CD4-positive, alpha-beta T cell treated with Interleukin-12 subunit alpha and Interleukin-12 subunit beta, for 1 hour (primary cell): ENCODE measurements at places on chromosomes 1 and 21.

DNA sequence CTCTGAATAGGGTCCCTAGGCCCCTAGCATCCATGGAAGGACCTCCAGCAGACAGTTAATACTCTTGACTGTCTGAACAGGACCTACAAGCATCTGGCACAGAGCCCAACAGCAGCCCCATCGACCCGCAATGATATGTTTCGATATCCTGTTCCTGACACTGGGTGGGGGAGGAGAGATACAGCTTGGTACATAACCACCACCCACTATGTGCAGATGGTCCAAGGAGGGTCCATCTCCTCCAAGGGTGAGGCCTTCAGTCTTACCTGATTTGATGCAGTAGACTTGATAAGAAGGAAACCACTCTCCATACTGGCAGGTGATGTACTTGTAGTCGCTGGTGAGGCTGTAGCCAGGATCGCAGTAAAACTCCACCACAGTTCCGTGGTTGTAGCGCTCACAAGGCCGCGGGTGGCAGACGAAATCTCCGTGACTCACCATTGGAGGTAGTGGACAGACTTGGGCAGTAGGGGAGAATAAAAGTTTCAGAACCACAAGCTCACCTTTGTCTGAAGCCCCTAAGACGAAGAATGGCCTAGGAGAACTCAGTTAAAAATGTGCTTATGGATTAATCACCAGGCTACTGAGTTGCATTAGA lies 86.0 kb upstream of the TLR5 start:
- no peak for DNase-seq

- no peak for DNase-seq
Observed at GRCh38 chr1:36116901-36117300, 8.1 kb downstream of the COL8A2 start.

DNA sequence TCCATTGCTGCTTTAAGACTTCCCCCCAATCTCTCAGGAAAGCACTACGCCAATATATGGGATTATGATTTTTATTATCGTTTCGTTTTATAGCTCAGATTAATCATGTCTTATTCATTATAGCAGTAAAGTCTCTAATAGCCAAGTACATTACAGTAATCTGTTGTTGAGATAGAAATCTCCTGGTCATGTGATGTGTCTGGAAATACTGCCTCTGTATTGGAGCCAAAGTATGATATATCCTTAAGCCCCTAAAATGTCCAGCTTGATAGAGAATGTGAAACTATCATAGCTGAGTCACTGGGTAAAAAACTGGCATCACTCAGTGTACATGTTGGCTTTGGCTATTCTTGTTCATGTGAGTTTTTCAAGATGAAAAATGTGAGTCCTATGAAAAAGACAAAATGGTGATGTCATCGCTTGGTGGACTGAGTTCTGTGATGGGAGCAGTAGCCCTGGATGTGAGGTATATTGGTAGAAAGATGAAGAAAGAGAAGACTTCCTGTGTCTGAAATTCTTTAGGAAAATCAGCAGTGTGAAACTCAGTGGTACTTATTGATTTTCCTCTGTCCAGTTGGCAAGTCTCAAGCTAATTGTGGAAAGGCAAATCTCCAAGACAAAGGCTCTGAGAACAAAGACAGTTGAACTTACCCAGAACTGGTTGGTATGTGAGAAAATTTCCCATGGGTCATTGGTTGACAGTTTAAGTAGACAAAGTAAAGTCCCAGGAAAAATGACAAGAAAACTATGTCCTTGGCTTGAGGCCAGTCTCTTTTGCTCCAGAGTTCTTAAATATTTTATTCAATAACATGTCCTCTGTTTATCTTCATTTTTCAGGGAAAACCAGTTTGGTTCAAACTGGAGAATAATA lies 76.2 kb downstream of the BRINP2 start:
- no peak for DNase-seq

DNA sequence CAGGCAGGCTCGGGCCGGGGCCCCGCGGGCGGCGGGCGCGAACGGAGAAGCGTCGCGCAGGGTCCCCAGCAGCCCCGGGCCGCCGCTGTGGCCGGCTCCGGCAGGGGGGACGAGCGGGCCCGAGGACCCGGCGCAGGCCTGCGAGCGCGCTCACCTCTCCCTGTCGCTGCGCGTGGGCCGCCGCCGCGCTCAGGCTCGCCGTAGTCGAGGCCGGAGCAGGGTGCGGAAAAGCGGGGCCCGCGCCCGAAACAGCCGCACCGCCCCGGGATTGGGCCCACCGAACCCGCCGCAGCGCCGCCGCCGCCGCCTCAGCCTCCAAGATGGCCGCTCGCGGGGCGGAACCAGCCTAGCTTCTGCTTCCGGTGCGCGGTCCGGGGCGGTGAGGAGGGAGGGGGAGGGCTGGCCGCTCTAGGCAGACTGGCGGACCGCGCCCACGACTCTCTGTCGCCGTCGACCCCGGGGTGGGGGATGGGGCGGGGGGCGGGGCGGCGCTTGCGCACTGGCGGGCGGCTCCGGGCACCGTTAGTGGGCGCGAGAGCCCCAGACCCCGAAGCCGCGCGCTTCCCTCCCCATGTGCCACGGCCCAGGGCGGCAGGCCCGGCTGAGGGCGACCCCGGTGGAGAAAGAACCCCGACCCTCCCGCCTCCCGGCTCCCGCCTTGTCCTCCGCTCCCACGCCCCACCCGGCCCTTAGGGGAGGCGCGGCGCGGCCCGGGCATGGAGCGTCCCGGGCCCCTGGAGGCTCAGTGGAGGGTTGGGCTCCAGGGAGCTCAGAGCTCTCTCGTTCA lies at the start of gene UBE2J2:
Gene UBE2J2, minus strand, starts transcription at position 343 of the 787 bp plus-strand sequence. CDS start 5,862 bp downstream, outside the sequence.
- DNase-seq, result peak; percentile 94

GRCh38 chr21:19049567-19049966 lies 646.0 kb upstream of the TMPRSS15 start:
- DNase-seq, result no peak

DNA sequence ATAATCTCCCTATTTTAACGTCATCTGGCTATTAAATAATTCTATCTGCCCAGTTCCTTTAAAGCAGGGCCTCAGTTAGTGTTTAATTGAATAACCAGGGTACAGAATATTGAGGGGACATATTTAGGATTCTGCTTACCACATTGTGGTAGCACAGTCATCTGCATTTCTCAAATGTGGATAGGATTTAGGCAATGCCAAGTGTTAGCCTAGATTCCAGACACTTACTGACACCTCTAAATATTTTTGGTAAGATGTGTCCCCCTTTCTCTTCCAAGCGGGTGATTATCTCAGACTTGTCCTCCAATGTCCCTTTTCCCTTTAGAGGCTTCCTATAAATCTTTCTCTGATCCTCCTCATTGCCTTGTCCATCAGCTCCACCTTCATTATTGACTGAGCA lies 160.8 kb upstream of the HOOK1 start:
- DNase-seq, result no peak

- no peak for DNase-seq
Observed at GRCh38 chr21:35606146-35606545, 454.2 kb downstream of the SETD4 start.

DNA sequence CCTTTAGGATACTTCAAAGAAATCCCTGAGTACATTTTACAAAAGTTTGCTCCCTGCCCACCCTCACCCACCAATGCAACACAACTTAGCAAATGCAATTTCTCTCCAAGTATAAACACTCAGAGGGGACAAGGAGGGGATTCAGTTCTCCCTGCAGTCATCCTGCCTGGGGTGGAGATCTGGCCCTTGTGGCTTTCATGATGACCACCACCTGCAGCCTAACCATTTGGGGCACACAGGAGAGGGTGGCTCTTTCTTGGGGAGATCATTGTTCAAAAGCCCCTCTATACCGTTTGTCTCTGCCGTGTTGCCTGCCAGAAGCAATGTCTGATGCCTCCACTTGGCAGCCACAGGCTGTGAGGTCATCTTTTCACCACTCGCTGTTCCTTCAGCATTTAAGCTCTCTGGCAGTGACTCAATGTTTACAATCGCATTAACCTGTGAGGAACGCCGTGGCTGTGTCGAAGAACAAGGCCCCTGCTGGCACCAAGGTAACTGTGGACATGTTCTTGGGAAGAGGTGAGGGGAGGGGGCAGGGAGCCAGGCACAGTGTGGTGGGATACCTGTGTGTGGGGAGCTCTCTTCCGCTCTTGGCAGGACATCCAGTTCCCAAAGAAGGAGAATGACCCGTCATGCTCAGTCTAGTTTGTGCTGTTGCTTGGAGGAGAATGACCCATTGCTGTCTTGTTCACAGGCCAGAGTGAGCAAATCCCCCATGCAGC lies 103.9 kb upstream of the DUSP10 start:
- DNase-seq, result no peak

- DNase-seq, result no peak
Observed at GRCh38 chr1:177300431-177300830, 129.7 kb downstream of the BRINP2 start.

DNA sequence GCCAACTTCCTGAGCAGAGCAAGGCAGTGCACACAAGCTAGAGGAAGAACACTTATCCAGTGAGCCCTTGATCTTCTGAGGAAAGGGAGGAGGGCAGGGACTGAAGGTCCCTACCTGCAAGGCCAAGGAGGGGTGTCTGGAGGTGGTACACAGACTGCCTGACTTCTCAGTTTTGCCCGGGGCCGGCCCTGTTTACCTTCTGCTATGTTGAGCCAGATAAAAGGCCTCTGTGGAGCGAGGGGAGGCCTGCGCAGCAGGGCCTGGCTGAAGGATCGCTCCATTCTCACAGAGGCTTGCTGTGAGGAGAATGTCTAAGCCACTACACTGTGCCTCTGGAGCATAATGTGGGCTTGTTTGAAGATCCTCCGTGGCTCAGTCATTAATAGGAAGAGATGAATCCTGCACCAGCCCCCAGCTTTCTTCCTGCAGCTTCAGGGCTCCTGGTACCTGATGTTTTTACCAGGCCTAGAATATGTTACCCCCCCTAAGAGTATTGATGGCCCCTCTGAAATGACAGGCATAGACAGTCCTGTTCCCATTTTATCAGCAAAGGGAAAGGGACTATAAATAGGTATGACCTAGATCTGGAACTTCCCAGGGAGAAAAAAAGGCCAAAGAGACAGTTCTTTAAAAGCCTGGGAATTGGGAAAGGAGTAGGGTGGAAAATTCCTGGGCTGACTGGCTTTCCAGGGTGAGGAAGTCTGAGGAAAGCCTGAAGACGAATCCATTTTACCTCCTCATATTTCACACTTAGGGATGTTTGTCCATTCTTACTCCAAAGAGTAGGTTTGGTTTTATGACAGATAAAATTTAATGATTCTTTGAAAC lies 4.7 kb downstream of the POGK start:
- no peak for DNase-seq

DNA sequence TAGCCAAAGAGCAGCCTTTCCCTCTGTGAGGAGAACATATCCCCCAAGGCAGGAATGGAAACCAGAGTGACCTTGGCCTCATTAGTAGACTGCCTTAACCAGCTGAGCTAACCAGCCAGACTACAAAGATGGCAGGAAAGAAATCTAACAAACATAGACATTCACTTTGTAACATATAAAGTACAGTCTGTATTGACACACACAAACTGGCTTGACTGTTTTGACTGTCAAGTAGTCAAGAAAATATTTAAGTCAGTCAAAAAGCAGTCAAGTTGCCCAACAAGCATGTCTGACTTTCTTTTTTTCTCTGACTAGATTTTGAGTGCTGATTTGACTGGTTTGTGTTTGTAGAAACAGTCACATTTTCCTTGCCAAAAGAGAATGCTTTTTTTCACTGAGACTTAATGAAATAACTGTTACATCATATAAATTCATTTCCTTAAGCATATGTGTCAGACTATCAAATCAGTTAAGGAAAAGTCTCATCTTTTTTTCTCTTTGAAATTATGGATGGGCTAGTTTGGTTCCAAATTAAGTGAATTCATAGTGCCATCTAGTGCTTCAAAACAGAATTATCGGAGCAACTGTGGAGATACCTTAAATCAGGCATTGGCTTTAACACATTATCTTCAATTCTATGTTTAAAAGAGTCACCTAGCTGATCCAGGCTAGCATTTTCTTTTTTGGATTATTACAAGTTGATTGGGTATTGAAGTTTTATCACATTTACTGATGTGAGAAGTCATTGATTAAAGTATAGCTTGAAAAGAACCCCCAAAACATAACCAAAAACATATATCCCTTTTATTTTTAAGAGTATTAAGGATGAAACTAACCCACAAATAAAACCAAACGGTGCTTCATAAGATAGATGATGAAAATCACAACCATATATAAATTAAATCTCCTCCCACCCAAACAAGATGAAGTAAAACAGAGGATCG lies 75.0 kb downstream of the ATP6V1G3 start:
- DNase-seq, result peak; percentile 57

GRCh38 chr1:155200920-155201319 lies 6.8 kb downstream of the THBS3 start:
- no peak for DNase-seq

GRCh38 chr1:244755673-244756072 lies 79.8 kb upstream of the COX20 start:
- DNase-seq, result no peak

DNA sequence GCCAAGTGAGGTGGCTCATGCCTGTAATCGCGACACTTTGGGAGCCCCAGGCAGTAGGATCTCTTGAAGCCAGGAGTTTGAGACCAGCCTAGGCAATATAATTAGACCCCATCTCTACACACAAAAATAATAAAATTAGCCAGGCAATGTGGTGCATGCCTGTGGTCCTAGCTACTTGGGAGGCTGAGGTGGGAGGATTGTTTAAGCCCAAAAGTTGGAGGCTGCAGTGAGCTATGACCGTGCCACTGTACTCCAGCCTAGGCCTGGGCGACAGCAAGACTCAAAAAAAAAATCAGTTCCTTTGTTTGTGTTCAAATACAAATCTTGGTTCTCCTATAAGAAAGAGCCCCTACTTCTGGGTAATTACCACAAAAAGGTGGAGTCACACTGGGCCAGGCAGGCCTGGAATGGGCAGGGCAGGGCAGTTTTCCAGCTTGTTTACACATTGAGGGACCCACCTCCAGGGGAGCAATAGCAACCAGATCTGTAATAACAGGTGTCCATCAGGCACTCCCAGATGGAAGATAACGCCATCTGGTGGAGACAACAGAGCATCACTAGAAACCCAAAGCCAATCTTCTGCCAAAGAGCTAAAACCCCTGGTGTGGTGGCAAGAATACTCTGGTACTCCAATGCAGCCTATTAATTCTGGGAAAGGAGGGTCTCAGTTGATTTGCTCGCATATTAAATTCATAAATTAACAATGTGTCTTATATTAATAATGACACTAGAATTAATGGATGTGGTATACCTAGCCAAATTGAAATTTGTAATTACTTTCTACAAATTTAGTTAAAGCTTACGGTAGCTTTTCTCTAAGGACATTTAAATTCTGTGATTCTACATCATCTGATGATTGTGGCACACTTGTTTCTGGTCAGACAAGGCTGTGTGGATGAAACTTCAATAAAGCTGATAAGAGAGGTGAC lies 13.2 kb downstream of the PPP1R15B start:
- peak; percentile 78 for DNase-seq

- DNase-seq, result no peak
Observed at GRCh38 chr1:229001467-229002011, 266.3 kb downstream of the RHOU start.

DNA sequence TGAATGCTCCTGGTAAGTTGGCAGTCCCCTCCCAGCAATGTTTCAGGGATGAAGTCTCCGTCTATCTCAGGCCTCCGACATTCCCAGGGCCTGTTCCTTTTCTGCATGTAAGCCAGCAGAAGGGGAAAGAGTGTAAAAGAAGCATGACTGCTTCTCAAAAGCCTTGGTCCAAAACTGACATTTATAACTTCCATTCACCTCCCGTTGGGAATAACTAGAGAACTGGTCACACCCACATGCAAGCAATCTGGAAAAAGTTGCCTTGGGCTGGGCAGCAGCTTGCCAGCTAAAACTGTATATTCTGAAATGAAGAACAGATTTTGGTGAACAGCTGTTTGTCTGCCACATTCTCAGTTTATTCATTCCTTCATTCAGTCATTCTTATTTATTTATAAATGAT lies 24.2 kb upstream of the NPL start:
- no peak for DNase-seq

GRCh38 chr1:235486321-235486720 lies 17.9 kb downstream of the B3GALNT2 start:
- no peak for DNase-seq

- DNase-seq, result no peak
Observed at GRCh38 chr1:243388276-243388675, 132.4 kb downstream of the SDCCAG8 start.
